ENCODE measurements at places on chromosomes 7 and 10.
A peak's percentile ranks its signal among the peaks of the same experiment; 100 is the strongest.

DNA sequence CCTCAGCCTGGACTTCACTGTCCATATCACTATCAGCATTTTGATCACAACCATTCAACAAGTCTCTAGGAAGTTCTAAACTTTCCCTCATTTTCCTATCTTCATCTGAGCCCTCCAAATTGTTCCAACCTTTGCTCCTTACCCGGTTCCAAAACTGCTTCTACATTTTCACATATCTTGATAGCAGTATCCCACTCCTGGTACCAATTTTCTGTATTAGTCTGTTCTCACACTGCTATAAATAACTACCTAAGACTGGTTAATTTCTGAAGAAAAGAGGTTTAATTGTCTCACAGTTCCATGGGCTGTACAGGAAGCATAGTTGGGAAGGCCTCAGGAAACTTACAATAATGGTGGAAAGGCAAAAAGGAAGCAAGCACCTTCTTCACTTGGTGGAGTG is 11.9 kb downstream of the THAP5 start:
- DNase-seq: no peak

DNA sequence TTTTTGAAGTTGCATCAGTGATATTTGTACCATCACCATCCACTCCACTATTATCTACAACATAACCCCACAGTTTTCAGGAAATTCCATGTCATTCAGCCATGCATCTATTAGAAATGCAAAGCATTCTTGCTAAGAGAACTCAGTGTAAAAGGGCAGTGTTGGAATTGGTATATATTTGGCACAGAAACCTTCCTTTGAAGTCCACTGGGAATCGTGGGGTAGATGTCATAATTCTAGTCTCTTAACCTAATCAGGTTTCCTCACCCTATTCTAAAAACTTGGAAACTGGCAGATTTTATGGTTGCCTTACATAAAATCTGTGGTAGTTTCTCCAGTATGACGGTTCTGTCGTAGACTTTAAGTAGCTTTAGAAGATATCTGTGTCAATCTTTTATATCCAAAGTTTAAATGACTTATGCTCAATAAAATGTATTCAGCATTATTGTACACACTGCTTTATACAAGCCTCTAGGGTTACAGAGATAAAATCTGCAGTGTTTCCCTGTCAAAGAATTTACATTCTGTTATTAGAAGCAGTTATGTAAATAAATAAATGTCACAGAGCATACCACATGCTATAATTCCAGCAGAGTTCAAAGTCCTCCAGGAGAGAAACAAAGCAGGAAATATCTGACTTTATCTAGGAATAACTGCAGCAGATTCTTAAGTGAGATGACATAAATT is 704.4 kb upstream of the CELF2 start:
- peak; percentile 17 for DNase-seq

DNA sequence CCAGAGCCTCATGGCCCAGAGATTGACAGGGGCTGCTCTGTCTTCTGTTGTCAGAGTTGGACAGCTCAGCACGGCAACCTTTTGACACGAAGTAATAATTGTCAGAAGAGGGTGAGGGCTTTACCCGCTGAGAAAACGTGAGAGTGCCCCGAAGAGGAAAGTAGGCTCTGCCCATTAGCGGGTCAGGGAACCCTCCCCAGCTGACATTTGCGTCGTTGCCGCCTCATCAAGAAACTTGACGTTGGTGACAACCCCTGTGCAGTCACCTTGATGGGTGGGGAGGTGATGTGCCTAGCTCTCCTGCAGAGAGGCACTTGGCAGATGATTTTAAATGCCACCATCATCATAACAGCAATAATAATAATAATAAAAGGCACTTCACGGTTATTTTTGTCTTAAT is 202.1 kb downstream of the USP6NL start:
- no peak for DNase-seq

DNA sequence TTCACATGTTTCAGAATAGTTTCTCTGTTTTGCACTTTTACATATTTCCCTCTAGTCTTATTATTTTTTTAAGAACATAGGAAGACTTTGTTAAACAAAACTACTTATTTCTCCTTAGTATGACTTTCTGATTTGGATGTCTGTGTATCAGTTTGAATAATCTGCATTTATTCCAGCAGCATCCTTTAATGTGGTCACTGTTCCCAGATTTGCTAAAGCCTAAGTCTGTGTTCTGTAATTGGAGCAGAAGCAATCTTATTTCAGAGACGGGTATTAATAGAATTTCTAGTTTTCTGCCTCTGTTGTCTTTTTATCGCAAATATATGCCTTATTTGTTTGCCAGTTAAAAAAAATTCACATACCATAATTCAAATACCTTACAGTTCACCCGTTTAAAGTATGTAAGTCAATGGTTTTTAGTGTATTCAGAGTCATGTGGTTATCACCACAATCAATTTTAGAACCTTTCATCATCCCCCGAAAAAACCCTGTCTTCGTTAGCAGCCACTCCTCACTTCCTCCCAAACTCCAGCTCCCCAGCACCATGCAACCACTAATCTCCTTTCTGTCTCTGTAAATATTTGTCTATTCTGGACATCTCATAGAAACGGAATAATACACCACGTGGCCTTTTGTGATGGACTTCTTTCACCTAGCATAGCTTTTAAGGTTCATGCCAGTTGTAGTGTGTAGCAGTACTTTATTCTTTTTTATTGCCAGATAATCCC is 58.7 kb downstream of the INPP5F start:
- DNase-seq: no peak

DNA sequence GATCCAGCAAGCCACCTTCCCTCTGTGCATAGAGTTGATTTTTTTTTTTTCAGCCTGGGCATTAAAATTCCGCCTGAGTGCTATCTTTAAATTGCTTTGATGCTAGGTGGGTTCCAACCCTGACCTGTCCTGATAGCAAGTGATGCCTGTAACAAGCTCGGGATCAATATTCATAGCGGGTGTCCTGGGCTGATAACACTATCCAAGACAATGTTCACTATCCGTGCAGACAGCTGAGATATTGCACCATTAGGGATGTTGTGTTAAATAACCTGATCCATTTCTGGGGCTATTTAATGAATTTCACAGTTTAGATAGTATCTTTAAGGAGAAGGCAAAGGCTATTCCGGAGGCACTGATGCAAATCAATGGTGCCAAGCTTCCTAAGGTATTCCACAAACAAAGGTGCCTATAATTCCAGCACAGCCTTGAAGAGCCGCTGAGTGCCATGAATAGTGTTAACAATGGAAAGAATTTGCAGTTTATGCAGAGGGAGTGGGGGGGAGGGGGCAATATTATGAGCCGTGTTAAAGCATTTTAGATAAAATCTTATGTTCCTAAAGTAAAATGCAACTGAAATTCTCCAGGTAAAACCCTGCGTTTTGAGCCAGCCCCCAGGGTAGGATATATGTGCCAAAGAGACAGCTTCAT is 4.2 kb upstream of the NKX1-2 start:
- DNase-seq: no peak

- DNase-seq: no peak
Observed at GRCh38 chr7:14340393-14341074, 351.1 kb upstream of the ETV1 start.

DNA sequence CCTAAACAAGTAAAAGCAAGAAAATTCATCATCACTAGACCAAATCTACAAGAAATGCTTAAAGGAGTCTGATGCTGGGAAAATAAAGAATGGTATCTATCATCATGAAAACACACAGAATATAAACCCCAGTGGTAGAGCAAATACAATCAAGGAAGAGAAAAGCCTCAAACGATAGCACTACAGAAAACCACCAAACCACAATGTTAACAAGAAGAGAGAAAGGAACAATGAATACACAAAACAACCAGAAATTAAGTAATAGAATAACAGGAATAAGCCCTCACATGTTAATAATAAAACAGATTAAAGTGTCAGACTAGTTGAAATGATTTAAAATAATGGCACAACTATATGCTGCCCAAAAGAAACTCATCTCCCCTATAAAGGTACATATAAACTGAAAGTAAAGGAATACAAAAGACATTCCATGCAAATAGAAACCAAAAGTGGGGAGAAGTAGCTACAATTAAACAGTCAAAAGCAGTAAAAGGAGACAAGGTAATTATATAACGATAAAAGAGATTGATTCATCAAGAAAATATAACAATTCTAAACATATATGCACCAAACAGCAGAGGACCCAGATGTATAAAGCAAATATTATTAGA is 77.3 kb downstream of the JMJD1C start:
- no peak for DNase-seq

DNA sequence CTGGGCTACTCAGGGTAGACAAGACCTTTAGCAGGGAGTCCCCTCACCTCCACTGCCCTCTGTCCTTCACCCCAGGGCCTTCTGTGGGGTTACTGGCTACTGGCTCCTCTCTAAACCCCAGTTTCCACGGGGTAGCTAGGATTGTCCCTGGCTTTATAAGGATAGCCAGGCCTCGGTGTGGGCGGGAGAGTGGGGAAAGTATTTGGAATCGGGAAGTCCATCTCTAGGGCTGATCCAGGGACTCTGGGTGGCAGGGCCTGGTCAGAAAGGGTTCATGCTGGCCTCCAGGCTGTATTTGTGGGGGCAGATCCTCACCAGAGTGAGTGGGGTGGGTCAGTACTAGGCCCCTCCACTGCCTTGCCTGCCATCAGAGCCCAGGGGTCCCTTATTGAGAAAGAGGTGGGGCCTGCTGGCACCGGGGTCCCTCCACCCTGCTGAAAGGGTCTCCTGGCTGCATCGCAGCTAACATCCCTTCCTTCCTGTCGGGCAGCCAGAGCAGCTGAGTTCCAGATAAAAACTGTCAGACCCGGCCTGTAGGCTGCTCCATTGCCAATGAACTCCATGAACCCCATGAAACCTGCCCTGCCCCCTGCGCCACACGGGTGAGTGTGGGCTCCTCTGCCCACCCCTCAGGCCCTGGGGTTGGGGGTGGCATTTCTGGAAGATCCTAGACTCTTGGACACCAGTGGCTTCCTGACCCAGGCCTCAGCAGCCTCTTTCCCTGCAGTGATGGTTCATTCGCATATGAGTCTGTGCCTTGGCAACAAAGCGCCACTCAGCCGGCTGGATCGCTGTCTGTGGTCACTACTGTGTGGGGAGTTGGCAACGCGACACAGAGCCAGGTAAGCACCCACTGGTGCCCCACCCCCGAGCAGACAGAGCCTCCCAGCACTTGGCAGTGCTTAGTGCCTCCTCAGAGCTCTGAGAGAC is 7.3 kb downstream of the ZMIZ2 start:
- DNase-seq: no peak

DNA sequence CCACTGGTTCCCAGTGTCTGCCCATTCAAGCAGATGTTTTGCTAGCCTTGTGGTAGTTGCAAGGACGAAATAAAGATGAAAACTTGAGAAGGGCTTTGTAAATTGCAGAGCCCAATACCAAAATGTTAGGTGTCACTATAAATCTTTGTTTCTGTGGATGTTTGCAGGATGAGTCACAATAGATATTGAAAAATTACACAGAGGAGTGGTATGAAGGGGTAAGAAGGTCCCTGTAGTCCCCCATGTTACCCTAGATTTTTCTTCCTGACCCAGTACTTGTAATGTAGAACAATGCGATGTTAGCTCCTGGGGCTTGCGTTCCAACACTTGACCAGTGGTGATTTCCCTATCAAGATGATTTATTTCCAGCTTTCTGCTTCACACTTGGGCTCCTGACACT is 102.6 kb upstream of the LYZL1 start:
- no peak for DNase-seq

DNA sequence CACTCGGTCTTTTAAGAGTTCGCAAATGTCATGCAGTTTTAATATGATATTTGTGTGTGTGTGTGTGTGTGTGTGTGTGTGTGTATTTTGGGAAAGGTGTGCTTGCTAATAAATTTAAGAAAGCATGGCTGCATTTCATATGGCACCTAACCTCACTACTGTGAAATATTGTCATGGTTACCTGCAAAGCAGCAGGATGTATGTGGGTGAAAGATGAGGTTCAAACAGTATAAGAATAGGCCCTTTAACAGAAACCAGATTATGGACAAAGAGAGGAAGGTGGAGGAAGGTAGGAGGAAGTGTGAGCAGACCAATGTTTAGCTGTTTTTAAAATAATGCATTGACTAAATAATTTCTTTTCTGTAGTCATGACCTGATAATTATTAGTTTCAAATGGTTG is 73.5 kb upstream of the CACNA2D1 start:
- DNase-seq: no peak

- no peak for DNase-seq
Observed at GRCh38 chr7:77359599-77359998, 56.5 kb downstream of the GSAP start.

- DNase-seq: no peak
Observed at GRCh38 chr10:53977267-53977666, 823.8 kb downstream of the PCDH15 start.

DNA sequence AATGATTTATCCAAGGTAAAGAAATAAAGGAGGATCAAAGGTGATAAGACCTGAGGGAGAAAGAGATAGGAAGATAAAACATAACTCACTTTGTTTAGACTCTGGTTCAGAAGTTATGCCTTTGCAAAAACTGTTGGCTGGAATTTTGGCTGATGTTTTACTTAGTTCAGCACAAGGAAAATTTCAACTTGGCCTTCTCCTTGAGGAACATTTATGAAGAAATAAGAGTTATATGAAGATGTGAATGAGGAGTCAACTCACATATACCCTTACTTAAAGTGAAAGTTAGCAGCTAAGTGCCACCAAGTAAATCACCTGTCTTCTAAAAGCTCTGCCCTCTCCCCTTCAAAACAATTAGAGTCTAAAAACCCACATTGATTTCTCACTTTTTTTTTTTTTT is 39.7 kb upstream of the COL1A2 start:
- DNase-seq: no peak

DNA sequence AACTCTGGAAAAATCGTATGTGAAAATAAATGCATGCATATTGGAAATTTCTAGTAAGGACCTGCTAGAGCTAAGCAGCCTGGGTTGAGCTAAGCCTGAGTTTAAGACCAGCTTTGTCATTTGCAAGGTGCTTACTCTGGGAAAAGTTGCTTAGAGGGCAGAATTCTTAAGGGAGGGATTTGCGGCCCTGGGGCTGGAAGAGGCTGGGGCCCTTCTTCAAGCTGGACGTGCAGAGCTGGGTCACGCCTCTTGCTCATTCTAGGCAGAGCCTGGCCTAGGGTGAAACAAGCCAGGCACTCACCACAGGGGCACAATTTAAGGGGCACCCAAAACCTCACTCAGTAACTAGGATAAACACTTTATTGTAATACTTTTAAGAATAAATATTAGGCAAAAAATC is 137.2 kb downstream of the ARHGAP22 start:
- no peak for DNase-seq

DNA sequence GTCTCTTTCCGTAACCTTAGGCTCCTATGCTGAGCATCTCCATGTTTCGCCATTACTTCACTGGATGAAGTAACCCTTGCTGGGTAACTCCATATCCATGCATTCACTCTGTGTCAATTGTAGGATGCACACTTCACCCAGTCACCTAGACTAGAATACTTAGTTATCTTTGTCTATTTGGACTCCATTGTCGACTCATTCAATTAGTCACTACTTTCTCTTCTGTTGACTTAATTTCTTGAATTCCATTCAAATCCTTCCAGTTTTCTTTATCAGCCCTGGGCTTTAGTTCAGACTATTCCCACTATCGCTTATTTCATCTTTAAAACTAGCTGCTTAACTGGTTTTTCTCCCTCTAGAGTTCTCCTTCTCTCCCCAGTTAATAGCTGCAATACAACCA is 111.3 kb upstream of the TNS3 start:
- DNase-seq: no peak

Measured in hepatocyte (in vitro differentiated cells).